ENCODE measurements at places on chromosomes 2 and 18.
A peak's percentile ranks its signal among the peaks of the same experiment; 100 is the strongest.

GRCh38 chr2:100736121-100736915 lies 83.6 kb upstream of the NPAS2 start:
- DNase-seq, result no peak

- DNase-seq, result no peak
Observed at GRCh38 chr2:125707611-125708010, 948.3 kb upstream of the GYPC start.

- DNase-seq, result no peak
Observed at GRCh38 chr2:154696369-154696768, 2.1 kb upstream of the KCNJ3 start.

GRCh38 chr2:165587335-165587938 lies 117.9 kb downstream of the CSRNP3 start:
- peak; percentile 2 for DNase-seq

GRCh38 chr2:106566050-106566449 lies 78.9 kb downstream of the CD8B2 start:
- DNase-seq, result no peak

- no peak for DNase-seq
Observed at GRCh38 chr2:130246430-130246829, 48.2 kb upstream of the TUBA3E start.

- DNase-seq, result no peak
Observed at GRCh38 chr2:106065268-106065982, 128.7 kb downstream of the UXS1 start.

- DNase-seq, result peak; percentile 32
Observed at GRCh38 chr18:76450452-76451395, 44.3 kb downstream of the ZNF516 start.

DNA sequence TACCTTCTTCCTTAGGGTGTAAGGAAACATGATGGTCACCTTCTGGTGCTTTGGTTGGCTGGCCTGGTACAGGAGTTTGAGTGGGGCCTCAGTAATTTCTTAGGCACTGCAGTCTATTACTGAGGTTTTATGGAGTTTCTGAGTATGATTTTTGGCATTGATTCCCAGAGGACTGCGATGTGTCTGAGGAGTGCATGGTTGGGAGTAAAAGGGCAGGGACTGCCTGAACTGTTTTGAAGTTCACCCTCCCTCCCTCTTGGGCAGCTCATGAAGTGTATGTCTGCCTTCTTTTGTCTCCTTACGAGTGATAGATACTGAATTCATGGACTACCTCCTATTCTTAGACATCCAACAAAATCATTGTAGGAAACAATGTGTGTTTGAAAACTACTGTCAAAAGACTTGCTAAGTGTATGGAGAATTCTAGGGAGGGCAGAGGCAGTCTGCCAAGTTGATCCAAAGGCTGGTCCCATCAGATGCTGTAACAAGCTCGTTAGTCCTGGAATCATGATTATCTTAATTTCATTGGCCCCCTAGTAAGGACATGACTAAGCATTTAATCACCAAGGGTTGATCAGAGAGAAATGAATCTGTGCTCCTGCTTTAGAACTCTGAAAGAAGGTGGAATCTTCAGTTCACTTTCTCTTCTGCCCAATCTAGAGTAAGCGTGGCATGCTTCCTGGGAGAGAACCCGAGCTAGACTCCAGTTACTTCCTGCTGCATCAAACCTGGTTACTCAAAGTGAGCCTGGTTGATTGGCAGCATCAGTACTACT lies 26.5 kb downstream of the LYPD6B start:
- no peak for DNase-seq

GRCh38 chr2:214569419-214570035 lies 158.7 kb downstream of the VWC2L start:
- no peak for DNase-seq

DNA sequence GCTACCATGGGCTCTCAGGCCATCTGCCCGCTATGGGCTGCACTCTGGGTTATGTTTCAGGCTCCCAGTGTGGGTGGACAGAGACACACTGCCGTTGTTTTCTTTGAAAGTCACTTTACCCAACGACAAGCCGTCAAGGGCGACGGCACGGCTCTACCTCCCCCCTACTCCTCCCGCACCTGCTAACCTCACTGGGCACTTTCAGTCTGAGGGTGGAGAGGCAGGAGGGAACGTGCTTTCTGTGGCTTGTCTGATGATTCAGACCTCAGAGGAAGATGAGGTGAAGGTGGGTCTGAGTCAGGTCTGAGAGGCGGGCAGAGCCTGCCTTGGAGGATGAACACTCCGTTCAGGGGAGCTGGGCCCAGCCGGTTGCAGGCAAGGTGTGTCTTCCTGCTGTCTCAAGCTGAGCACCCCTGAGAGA lies 147.6 kb upstream of the HDAC4 start:
- no peak for DNase-seq

GRCh38 chr2:33363325-33364298 lies 112.8 kb upstream of the RASGRP3 start:
- no peak for DNase-seq

DNA sequence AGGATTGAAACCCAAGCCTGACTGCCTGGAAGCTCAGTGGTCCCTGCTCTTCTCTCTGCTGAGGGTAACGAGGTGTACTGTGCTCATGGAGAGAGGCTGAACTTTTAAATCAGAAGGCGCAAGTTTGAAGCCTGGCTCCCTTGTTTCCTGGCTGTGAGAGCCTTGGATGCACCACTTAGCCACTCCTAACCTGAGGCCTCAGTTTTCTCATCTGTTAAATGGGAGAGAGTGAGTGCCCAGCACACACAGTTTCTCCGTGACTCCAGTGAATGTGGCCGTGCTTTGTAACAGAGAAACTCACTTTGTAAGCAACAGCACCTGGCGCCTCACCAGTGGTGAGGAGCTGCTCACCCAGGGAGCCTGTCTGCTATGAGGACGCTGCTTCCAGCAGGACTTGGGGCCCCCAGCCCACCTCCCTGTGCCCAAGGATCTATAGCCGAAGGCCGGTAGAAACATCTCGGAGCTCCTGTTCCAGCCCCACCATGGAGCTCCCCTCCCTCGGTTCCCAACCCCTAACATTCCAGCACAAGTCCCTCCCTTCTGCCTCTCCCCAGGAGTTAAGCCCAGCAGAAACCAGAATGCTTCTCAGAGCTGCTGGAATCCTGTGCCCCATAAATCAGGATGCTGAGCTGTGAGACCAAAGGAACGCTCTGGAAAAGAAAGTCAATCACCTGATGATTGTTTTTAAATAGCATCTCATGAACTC lies 20.3 kb upstream of the KCNK3 start:
- DNase-seq, result no peak

DNA sequence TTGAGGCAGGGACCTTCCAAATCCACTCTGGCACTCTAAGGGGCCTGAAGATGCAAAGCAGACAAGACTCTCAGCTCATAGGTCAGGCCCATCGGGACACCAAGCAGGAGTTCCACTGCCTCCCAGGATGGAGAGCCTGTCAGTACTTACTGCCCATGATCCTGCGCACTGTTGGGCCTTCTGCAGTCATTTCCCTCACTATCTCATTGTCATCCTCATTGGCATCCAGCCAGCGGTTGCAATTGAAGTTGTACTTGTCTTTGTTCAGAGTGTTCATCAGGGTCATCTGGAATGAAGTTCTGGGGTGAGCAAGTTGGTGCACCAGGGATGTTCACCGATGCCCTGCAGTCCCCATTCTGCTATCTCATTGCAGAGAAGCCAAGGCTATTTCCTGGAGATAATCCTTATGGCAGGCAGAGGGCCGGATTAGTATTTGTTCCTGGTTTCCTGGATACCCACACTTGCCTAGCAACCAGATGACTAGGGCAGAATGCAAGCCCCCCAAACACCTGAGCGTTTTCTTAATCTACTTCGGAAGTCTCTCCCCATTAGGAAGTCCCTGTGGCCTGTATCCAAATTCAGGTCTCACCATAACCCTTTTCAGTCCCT lies 65.1 kb downstream of the LOXHD1 start:
- no peak for DNase-seq

DNA sequence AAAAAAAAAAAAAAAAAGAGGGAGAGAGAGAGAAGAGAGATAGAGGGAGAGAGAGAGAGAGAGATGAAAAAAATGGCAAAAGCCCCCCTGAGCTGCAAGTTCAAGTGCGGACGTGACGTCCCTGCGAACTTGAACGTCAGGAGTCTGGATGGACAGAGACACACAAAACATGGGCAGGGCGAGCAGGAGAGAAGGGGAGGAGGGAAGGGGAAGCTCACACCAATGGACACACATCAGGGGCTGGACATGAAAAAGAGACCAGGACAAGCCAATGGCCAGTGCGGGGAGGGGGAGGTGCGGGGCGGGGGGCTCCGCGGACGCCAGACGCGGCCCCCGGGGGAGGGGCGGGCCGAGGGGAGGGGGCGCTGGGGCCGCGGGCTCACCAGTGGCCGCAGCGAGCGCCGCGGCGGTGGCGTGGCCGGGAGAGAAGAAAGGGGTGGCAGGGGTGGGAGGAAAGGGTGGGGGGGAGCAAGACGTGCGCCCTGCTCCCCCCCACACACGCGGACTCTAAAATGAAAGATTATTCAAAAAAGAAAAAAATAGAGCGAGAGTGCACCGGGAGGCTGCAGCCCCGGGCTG lies at the start of gene BCL11A:
Gene BCL11A (minus strand): TSS at position 160 of the 579 bp plus-strand sequence. CDS start 384 bp downstream, outside the sequence.
- peak; percentile 67 for DNase-seq

DNA sequence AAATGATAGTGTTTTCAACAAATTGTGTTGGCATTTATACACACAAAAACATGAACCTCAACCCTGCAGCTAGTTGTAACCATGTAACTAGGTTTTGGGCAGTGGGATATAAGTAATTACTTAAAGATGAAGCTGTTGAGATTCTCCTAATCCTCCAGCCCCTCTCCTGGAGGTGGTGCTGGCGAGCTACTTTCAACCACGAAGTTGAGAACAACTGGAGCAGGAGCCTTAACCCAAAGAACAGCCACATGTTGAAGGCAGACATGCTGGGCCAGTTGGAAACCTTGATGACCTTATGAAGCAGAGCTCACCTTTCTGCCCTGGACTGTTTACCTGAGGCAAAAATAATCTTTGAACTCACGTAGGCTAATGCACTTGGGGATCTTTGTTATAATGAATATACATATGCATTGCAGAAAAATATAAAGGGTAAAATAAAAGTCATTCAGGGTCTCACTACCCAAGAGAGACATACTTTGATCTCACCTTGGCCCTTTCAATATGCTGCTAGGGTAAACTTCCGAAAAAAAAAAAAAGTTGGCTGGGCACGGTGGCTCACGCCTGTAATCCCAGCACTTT lies 89.6 kb upstream of the NPAS2 start:
- DNase-seq, result peak; percentile 9

- DNase-seq, result no peak
Observed at GRCh38 chr2:46669016-46669415, 189.7 kb downstream of the TMEM247 start.

- no peak for DNase-seq
Observed at GRCh38 chr2:7759898-7760297, 842.7 kb downstream of the RNF144A start.

GRCh38 chr2:219279916-219280516 lies 850 bp downstream of the DNAJB2 start:
- DNase-seq, result no peak

DNA sequence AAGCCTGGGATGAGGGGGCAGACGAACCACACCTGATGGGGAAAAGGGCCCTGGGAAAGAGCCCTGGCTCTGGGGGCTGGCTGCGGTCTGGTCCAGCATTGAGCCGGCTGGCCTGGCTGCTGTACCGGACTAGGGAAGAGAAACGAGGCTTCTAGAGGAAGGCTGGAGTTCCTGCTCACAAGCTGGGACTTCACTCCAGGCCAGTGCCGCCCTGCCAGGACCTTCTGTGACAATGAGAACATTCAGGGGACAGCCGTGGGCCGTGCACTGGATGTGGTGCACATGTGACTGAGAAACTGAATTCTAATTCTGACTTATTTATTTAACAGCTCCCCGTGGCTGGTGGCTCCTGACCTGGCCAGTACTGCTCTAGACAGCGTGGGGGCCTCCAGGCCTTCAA lies 269.3 kb downstream of the HDAC4 start:
- no peak for DNase-seq

DNA sequence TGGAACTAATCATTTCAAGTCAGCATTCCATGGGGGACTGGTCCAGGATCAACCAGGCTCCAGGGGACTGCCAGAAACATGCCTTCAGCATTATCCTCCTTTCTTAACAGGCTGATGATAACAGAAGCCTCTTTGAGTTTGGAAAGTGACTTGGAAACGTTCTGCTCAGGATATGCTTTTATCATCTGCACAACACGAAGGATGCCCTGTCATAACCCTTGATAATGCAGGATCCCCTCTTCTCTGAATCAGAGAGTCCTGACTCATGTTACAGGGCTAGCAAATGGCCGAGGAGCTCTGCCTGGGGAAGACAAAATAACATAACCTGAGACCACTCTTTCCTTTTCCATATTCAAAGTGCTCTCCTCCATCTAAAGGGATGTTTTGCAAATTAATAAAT lies 6.7 kb downstream of the SCYGR3 start:
- DNase-seq, result no peak

All from stimulated activated naive B cell treated with anti-CD40 and anti-IgM and Interleukin-4, amounts not matched to agents 10 μg/mL and 1 μg/mL and 100 μg/mL, for 72 hours (primary cell).